ENCODE measurements at places on chromosomes 7 and 10. TPM values are rescaled to one million over a fixed set of nuclear protein-coding genes. Genes with fewer than 3 reads are reported as not detected.
A peak's percentile ranks its signal among the peaks of the same experiment; 100 is the strongest.

- no peaks in the 10 kb centered on the region for H3K36me3 ChIP-seq
- H3K4me1 ChIP-seq = no peaks in the 10 kb centered on the region
- no peaks in the 10 kb centered on the region for H3K27me3 ChIP-seq
- no peak for DNase-seq
- no peak overlapping the region for H3K4me3 ChIP-seq
Observed at GRCh38 chr10:25048450-25048849, 32.0 kb downstream of the THNSL1 start.

GRCh38 chr7:146002431-146003078, 114.0 kb upstream of the CNTNAP2 start:
- H3K27ac ChIP-seq = no peak overlapping the region
- no peaks in the 10 kb centered on the region for H3K4me1 ChIP-seq
- H3K36me3 ChIP-seq = no peaks in the 10 kb centered on the region

DNA sequence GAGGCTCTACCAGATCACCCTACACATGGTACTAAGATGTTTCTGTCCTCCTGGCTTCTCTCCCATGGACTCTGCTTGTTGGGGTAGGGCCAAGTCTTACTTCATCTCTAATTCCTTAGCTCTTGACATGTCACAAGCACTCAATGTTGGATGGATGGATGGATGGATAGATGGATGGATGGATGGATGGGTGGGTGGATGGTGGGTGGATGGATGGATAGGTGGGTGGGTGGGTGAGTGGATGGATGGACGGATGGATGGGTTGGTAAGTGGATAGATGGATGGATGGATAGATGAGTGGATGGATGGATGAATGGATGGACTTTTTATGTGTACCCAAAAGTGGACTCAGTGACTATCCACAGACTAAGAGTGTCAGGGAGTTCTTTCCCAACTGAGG, 28.5 kb downstream of the HSPA12A start:
- DNase-seq = no peak
- no peaks in the 10 kb centered on the region for H3K27me3 ChIP-seq
- H3K36me3 ChIP-seq = no peaks in the 10 kb centered on the region
- H3K27ac ChIP-seq = no peak overlapping the region
- no peaks in the 10 kb centered on the region for H3K4me1 ChIP-seq

- no peak for DNase-seq
- H3K27ac ChIP-seq = no peak overlapping the region
- peaks cover 4% of the 10 kb centered on the region for H3K27me3 ChIP-seq
- no peaks in the 10 kb centered on the region for H3K4me1 ChIP-seq
- no peak overlapping the region for H3K4me3 ChIP-seq
Observed at GRCh38 chr10:100670828-100671479, 74.4 kb upstream of the PAX2 start.

The NKX1-2 gene
- 0.33 TPM for total RNA-seq

The C10orf62 gene
- 0.32 TPM for total RNA-seq

GRCh38 chr10:97048649-97049427, 136.9 kb downstream of the SLIT1 start:
- H3K27me3 ChIP-seq = no peaks in the 10 kb centered on the region
- DNase-seq = no peak
- H3K36me3 ChIP-seq = no peaks in the 10 kb centered on the region

The FAM241B gene
- total RNA-seq = 6.2 TPM

DNA sequence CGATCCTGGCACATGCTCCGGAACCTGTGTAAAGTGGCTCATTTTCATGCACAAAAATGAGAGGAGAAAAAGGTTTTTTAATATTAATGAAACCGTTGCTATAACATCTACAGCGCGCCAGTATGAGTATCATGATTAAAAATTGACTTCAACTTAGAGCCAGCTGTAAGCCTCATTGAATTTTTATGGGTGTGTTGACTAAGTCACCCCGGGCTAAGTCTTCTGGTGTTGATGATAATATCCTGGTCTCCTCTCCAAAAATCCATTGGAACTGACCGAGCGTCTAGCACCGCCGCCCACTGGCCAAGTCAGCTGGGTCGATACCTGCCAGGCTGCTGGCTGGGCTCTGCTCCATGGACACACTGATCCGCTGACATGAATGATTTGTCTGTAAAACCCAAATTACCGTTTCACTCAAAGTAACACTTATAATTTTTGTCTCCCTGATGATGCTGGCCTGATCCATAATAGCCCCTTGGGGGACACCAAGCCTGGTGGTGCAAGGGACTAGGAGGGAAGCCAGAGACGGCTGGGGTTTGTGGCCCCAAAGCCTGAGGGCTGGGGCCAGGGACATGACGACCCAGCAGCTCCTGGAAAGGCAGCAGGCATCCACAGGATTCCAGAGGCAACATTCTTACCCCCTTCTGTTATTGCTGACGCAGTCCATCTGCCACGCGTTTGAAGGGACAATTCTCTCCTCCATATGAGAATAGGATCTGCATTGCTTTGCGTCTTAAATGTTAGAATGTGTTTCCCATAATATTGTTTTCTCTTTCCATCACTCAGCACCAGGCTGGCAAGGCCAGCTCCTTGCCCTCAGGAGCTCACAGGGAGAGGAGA, 131.0 kb upstream of the PPP2R2D start:
- H3K27ac ChIP-seq = no peak overlapping the region
- H3K4me3 ChIP-seq = no peak overlapping the region
- no peaks in the 10 kb centered on the region for H3K27me3 ChIP-seq
- no peaks in the 10 kb centered on the region for H3K4me1 ChIP-seq
- no peaks in the 10 kb centered on the region for H3K36me3 ChIP-seq

GRCh38 chr10:124647421-124648130, 96.6 kb downstream of the FAM53B start:
- no peak overlapping the region for H3K4me3 ChIP-seq
- H3K27ac ChIP-seq = peak overlapping the region; percentile 74
- DNase-seq = no peak

DNA sequence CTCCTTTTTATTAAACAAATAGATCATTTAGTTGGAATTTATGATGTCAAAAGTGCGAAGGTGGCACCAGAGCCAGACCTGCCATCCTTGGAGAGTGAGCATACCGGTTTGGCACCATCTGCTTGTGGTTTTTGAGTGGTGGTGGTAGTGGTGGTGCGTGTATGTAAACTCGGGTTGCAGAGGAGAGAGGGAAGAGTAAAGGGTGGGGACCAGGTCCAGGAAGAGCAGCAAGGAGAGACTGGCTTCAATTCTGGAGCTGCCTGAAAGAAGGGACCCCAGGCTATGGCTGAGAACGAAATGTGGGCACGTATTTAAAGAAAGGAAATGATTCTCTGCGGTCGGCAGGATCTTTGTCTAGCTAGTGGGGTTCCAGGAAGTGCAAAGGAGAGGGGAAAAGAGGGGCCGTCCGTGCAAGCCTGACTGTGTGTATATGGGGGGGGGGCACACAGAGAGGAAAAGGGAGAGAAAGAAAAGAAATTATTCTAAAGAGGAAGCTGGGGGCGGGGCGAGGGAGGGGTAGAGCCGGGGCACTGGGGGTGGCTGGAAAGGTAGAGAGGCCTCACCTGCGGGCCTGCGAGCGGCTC, 448 bp upstream of the GOLGA7B start:
- peak overlapping the region; percentile 25 for H3K27ac ChIP-seq
- H3K36me3 ChIP-seq = no peaks in the 10 kb centered on the region
- H3K27me3 ChIP-seq = peaks cover 14% of the 10 kb centered on the region
- no peaks in the 10 kb centered on the region for H3K4me1 ChIP-seq

GRCh38 chr10:97796651-97797050, 24.9 kb upstream of the SFRP5 start:
- H3K4me3 ChIP-seq = no peak overlapping the region
- no peaks in the 10 kb centered on the region for H3K27me3 ChIP-seq
- no peak overlapping the region for H3K27ac ChIP-seq
- H3K4me1 ChIP-seq = no peaks in the 10 kb centered on the region
- H3K36me3 ChIP-seq = no peaks in the 10 kb centered on the region

The PLAC9 gene
- total RNA-seq = 7.5 TPM
